Pulmonary artery endothelial cell (primary cell): ENCODE measurements at places on chromosomes 13 and 19. TPM values are rescaled to one million over a fixed set of nuclear protein-coding genes. Genes with fewer than 3 reads are reported as not detected.

GRCh38 chr19:2315818-2316353 lies 7.9 kb upstream of the LINGO3 start:
- DNase-seq: no peak

DNA sequence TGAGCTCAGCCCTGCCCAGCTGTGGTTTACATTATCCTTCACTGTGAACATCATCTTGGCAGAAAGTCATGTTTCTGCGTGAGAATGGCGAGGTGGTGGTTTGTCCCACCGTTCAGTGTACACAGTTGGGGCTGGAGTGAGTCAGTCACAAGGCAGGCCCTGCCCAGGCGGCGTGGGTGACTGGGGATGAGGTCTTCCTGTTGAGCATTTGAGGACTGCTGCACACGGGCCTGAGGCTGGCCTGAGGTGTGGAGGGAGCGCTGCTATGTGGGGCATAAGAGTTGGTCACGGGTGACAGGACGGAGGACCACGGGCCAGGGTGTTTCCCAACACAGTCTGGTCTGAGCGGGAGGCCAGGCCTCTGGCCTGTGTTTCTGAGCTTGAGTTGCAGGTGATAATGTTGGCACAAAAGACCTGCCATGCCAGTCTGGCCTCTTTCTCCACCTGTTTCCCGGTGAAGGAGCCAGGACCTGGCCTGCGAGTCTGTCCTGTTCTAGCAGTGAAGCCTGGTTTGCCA lies 13.4 kb upstream of the C19orf33 start:
- no peak for DNase-seq

GRCh38 chr19:10965398-10965797 lies 4.6 kb downstream of the SMARCA4 start:
- DNase-seq: no peak

DNA sequence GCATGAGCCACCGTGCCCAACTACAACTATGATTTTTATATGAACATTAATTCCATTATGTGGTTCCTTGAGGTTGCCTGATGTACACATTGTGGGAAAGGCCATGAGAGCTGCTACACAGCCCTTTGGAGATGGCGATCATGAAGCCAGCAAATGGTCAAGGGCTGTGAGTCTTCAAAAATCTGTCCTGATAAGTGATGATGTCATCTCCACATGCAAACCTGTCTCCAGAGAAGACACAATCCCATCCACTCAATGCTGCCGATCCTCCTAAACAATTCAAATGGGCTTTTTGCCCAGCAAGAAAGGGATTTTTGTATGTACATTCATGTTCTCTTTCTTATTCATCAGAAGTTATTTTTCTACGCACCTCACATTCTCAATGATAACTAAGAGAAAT lies 17.6 kb downstream of the SIGLEC7 start:
- DNase-seq: no peak

- DNase-seq: no peak
Observed at GRCh38 chr13:38348861-38349389, 726 bp upstream of the UFM1 start.

Gene RASGRP4
- total RNA-seq: not detected in 2 replicates
